ENCODE measurements at places on chromosomes 4 and X.

DNA sequence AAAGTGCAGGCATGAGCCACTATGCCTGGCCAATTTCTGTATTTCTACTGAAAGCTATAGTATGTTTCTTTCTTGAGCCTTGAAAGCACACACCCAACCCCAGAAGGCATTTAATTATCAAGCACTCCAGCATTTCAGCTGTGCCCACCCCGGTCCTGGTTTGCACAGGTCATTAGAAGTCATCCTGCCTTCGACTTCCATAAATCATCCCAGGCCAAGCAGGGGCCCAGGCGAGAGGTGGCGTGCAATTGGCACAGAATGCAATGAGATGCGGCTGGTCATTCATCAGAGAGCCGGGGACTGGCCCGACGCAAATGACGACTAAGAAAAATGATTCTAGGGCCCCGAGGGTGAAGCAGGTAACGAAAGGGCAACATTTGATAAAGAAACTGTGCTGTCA lies 24.8 kb upstream of the CRMP1 start:
- no peak for DNase-seq

DNA sequence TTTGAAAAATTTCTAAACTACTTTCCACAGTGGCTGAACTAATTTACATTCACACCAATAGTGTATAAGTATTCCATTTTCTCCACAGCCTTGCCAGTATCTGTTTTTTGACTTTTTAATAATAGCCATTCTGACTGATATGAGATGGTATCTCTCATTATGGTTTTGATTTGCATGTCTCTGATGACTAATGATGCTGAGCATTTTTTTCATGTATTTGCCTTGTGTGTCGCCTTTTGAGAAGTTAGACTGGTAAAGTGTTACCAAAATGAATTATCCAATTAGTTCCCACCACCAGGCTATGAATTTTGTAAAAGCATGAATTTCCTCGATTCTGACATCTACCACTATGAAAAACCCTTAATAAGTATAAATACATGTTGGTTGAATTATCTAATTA lies 242.2 kb upstream of the GK2 start:
- DNase-seq, result no peak

GRCh38 chr4:121307445-121308327 lies 73.1 kb downstream of the QRFPR start:
- DNase-seq, result no peak

DNA sequence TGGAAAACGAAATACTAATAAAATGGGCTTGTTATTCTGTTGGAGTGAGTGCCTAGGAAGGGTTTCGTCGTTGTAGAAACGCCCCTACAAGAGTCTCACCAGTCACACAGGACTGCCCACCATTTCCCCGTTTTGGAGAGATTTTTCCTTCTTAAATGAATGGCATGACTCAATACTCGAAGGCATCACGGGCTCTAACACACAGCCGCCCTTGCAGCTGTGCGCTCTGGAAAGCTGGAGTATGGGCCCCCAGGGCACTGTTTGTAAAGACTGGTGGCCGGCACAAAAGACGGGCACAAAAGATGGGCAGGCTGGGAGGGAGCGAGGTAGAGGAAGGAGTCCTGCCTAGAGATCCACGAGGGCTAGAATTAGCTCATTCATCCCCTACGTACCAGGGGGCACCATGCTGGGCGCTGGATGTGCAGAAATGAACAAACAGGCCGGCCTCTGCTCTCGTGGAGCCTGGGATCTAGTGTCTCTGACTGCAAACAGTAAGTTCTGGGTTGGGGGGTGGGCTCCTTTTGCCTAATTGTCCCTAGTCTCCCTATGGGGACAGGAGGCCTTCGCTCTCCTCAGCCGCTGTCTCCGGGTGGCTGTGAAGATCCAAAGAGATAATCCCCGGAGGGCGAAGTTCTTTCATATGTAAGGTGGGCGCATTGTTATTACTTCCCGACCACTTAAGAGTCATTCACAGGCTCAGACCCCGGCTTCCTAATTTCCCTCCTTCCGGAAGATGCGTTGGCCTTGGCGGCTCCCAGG lies 1.0 kb upstream of the SFRP2 start:
- DNase-seq, result no peak

- no peak for DNase-seq
Measured at GRCh38 chr4:106340774-106341173, 24.4 kb downstream of the AIMP1 start.

- no peak for DNase-seq
Measured at GRCh38 chr4:184262901-184263300, 45.2 kb upstream of the ENPP6 start.

DNA sequence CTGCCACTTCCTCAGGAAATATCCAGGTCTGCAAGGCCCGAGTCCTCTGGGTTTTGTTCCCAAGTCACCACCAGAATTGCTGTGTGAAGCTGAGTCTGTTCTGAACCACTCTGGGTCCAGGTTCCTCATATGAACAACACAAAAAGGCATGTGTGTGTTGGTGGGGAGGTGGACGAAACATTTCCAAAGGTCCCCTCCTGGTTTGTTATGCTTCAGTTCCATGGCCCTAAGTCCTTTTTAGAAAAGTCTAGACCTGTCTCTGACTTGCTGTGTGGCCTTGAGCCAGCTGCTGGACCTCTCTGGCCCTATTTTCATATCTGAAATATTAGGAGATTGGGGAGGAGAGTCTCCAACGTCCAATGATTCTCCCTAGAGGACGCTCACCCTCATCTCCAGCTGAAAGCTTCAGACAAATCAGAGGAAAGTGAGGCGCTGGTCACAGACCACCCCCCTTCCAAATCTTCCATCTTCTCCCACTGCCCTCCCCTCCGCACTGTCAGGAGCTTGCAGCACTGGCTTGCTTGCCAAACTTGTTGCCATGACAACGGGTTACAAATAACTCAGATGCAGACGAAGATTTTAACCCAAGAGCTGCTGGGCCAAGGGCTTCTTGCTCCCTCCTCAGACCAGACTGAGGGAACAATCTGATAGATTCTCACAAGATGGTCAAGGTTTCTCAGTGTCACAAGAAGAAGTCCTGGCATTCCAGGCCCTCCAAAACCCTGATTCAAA lies 64.5 kb downstream of the SMC1A start:
- DNase-seq, result no peak

DNA sequence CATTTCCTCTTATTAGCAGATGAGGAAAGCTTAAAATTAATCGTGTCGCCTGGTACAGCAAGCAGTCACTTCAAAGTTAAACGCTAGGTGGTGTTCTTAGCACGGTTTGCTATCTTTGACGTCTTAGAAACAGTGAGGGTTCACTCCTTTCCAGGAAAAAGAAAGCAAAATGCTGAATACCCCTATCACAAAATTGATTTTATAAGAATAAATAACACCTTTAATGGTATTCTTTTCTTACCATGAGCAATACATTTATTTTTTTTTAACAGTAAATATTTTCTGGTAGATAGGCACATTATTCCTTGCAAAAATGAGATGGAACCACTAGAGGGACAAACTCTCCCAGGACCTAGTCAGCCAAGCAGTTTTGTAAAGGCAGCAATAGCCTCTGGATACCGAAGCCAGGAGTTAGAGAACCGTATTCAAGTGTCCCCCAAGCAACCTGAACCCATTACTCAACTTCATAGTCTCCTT lies 153.9 kb downstream of the KDR start:
- DNase-seq, result no peak

- no peak for DNase-seq
Measured at GRCh38 chr4:110268352-110268751, 69.9 kb upstream of the ELOVL6 start.

DNA sequence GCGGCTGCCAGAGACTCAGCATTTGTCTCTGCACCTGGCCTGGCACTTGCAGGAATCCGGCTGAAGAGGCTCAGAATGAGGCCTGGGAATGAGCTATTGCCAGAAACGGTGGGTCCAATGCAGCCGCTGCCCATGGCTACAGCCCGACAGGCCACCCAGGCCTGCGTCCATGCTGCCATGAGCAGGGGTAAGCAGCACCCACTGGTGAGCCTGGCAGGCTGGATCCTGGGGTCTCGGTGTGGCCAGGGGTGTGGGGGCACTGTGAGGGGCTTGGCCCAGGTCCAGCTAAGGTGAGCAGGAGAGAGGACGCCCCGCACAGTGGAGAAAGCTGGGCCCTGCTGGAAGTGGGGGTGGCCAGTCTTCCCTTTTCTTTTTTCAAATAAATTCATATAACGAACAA lies 60.3 kb upstream of the MXD4 start:
- no peak for DNase-seq

- no peak for DNase-seq
Measured at GRCh38 chr4:100017637-100018310, 67.7 kb upstream of the H2AZ1 start.

DNA sequence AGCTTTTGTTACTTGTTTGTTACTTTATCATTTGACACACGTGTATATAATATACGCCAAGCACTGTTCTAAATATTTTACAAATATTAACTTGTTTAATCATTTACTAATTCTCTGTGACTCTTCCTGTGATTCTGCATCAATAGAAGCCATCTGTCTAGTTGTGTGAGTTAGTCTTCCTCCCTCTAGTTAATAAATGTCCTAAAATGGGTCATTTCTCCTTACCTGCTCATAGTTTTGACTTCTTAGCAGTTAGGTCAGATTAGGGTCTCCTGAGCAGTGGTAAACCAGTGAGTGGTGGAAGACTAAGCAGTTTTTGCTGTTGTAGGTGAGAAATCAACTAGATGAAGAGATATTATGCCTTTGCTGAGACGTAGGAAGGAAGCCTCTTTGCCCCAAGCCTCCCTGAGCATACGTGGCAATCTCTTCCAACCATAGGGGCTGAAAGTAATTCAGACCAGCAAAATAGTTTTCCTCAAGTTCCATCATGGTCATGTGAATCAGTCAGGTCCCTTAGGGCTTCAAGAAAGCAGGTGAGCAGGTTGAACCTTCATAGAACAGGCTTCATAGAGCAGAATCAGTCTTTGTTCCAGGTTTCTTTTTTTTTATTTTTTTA lies 38.7 kb upstream of the THOC2 start:
- no peak for DNase-seq

- no peak for DNase-seq
Measured at GRCh38 chr4:148434075-148434773, 8.0 kb downstream of the NR3C2 start.

DNA sequence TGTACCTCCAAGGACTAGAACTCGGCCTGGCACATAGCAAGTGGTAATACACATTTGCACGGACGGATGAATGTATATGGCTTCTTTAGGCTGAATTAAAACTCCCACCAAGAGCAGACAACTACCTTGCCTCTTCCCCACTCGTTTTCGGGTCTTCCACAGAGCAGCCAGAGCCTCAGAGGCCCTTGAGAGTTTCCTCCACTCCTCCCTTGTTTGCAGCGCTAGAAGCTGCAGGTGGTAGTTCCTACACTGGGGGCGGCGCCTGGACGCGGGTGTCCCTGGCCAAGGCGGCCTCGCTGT lies 10.2 kb upstream of the INTU start:
- no peak for DNase-seq

- no peak for DNase-seq
Measured at GRCh38 chr4:3071811-3072210, 2.5 kb downstream of the HTT-AS start.

DNA sequence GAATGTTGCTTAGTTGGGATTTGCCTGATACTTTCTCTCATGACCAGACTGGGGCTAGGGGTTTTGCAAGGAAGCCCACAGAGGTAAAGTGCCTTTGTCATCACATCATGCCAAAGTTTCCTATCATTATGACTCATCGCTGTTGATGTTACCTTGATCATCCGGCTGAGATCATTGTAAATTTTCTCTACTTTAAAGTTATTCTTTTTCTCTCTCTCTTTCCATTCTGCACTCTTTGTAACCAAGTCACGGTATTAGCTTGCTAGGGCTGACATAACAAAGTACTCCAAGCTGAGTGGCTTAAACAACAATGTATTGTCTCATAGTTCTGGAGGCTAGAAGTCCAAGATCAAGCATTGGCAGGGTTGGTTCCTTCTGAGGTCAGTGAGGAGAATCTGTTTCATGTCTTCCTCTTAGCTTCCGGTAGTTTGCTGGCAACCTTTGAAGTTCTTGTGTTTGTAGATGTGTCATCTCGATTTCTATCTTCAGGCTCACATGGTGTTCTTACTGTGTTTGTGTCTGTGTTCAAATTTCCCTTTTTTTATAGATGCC lies 113.0 kb downstream of the DTHD1 start:
- DNase-seq, result no peak

- DNase-seq, result no peak
Measured at GRCh38 chr4:101393256-101393655, 45.9 kb upstream of the PPP3CA start.

DNA sequence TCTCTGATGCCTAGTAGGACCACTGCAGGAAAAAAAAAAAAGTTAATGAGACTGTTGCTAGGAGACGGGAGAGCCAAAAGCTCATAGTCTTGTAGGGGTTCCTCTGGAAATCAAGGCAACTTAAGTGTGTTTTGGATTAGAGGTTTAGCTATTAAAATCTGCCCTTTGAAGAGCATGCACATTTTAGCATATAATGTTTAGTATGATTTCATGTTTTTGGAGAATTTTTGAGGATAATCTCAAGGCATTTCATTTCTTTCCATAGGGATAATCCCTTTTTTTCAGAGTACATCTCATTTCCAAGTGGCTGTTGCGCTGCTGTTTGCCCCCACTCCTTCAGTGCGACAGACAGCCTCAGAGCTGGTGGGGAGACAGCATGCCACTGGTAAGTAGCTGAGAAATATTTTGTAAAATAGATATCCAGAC lies at the start of gene LINC00632:
LINC00632 (plus strand) TSS at position 339 of the 426 bp plus-strand sequence.
- no peak for DNase-seq

DNA sequence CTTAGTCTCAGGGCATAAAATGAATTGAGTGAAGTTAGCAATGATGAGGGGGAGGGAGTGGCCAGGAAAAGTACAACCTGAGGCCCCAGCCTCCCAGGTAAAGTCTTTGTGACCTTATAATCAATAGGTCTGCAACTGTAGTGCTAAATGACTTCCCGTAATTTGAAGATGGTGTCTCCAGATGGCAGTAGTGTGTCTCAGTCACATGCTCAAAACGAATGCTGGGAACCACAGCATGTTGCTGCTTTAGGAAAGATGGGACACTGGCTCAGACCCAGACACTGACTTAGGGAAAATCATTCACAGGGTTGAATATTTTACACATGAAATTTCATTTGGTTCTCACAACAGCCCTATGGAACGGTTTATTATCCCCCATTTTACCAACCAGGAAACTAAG lies 10.3 kb downstream of the SRPX2 start:
- no peak for DNase-seq

- no peak for DNase-seq
Measured at GRCh38 chr4:175827516-175827915, 15.5 kb upstream of the GPM6A start.

GRCh38 chrX:103153661-103154060 lies 60.7 kb upstream of the NXF3 start:
- DNase-seq, result no peak

- no peak for DNase-seq
Measured at GRCh38 chr4:185142564-185142911, 528 bp upstream of the SLC25A4 start.
